HepG2 (cell line): ENCODE measurements at places on chromosomes 5 and 9. TPM values are rescaled to one million over a fixed set of nuclear protein-coding genes. Genes with fewer than 3 reads are reported as not detected.
A peak's percentile ranks its signal among the peaks of the same experiment; 100 is the strongest.

Gene SLC45A2
- total RNA-seq, result 0.22 TPM in 1 of 2 replicates, not detected in the other

Gene GCNT4
- total RNA-seq, result 0.22 and 0.27 TPM in 2 replicates

Gene SLC34A3
- total RNA-seq, result 0.38 and 1.0 TPM in 2 replicates

Gene AUH
- 31.9 and 35.7 TPM in 2 replicates for total RNA-seq

Gene TTLL11
- total RNA-seq, result 3.1 and 4.5 TPM in 2 replicates

Gene LCNL1
- total RNA-seq, result not detected in 2 replicates

- DNase-seq, result no peak
- H3K4me1 ChIP-seq, result no peaks in the 10 kb centered on the region
- no peak overlapping the region for H3K27ac ChIP-seq
- no peak overlapping the region for H3K4me3 ChIP-seq
- no peaks in the 10 kb centered on the region for H3K27me3 ChIP-seq
These were observed 538.2 kb downstream of the CYLC2 start for GRCh38 chr9:103533318-103533717.

DNA sequence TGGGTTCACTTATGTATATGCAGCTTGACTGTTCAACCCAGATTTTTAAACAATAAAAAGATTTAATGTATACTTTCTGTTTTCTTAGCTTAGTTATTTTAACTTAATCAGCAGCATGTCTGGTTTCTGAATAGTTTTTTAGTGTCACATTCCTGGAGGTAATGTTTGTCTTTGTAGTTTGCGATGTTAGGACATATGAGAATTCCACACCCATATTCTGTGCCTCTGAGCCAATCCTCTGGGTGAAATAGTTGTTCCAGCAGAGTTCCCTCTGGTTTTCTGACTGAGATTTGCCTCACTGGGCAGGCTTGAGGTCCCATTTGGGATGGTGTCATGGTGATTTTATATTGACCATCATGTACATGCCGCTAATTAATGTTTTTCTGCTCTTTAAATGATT lies 48.6 kb downstream of the INIP start:
- H3K27ac ChIP-seq, result no peak overlapping the region
- DNase-seq, result no peak
- no peaks in the 10 kb centered on the region for H3K36me3 ChIP-seq
- no peaks in the 10 kb centered on the region for H3K4me1 ChIP-seq
- no peak overlapping the region for H3K4me3 ChIP-seq

DNA sequence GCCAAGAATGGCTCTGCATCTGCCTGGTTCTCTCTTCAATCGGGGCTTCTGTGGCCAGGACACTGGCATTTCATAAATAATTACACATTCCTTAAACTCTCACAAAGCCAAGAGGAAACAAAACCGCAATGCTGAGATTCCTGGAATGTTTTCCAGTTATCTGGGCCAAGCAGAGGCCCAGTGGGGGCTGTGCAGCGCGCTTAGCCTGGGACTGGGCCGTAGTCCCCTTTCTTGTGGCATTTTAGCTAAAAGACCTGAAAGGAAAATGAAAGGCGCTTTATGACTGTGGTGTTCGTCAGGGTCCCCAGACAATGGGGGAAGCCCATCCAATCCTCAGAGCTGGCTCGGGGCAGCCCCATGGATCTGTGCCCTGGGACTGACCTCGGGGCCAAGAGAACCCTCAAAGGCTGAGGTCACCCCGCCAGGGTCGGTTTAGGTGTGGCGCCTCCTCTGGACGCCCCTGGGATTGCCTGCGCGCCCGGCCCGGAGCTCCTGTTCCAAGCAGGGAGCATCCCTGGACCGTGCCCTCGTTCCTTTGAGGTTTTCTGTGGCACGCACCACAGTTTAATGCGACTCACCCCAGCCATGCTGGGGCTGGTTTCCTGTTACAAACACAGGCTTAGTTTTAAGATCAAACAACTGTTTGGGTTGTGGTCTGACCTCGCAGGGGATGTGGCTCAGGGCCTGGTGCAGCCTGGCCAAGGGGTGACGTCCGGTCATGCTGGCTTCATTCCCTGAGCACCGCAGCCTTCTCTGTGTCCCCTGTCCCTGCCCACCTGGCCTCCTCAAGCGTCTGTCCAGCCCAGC lies 51.5 kb upstream of the NKD2 start:
- H3K27me3 ChIP-seq, result peaks cover 6% of the 10 kb centered on the region; the same call in 1 of the 2 replicates
- H3K4me3 ChIP-seq, result peak overlapping the region; percentile 5; the same call in 1 of the 2 replicates
- no peaks in the 10 kb centered on the region for H3K36me3 ChIP-seq
- peaks cover 34% of the 10 kb centered on the region for H3K4me1 ChIP-seq
- H3K27ac ChIP-seq, result no peak overlapping the region

DNA sequence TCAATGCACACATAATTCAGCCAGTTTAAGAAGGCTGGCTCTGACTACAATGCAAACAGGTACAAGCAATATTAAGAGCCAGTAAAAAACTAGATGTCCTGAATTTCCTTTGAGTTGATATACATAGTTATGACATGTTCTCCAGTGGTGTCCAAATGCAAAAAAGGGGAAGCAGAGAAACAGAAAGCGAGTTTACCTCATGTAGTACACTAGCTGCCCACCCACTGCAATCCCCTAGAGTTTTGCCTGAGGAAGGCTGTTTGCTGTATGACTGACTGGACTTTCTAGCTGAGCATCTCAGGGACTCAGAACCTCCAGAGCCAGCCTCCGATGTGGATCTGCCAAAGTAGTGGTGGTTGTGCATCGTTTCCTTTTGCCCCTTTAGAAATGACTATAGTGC lies 44.8 kb upstream of the SLC1A3 start:
- no peak overlapping the region for H3K27ac ChIP-seq
- DNase-seq, result no peak
- H3K27me3 ChIP-seq, result peaks cover 3% of the 10 kb centered on the region; the same call in 1 of the 3 replicates
- H3K36me3 ChIP-seq, result no peaks in the 10 kb centered on the region
- no peaks in the 10 kb centered on the region for H3K4me1 ChIP-seq

DNA sequence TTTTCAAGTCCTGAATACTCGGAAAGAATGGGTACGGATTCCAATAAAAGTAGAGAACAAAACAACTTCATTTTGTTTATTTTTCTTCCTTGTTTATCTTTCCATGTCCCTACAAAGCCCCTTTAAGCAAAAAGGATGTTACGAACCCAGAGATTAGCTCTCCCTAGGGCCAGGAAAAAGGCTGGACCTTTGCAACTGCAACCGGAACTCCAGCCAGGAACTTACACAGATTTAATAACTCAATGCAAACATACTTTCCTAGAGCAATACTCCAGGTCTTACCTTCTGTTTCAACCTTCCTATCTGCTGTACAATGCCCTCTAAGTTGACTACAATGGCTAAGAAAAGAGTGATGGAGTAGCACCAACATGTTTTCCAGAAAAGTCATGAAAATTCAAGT lies 7.0 kb downstream of the DENND1A start:
- H3K4me3 ChIP-seq, result peak overlapping the region; percentile 57; the same call in 1 of the 2 replicates
- peaks cover 84% of the 10 kb centered on the region for H3K4me1 ChIP-seq
- H3K27me3 ChIP-seq, result no peaks in the 10 kb centered on the region
- no peaks in the 10 kb centered on the region for H3K36me3 ChIP-seq

- no peak for DNase-seq
- no peaks in the 10 kb centered on the region for H3K4me1 ChIP-seq
- no peak overlapping the region for H3K27ac ChIP-seq
- H3K36me3 ChIP-seq, result no peaks in the 10 kb centered on the region
- no peak overlapping the region for H3K4me3 ChIP-seq
These were observed 142.4 kb downstream of the YIPF5 start for GRCh38 chr5:144028058-144028457.
